Stomach (tissue), 19 donors: ENCODE measurements at places on chromosomes 16 and 17. TPM values are rescaled to one million over a fixed set of nuclear protein-coding genes. Genes with fewer than 3 reads are reported as not detected.

Gene CD79B
- not detected for total RNA-seq

Gene FA2H
- total RNA-seq = 54.7 TPM

Gene EIF3C
- 243 TPM for total RNA-seq

Gene MYL11
- total RNA-seq = not detected

Gene UBE2Z
- total RNA-seq = 55.6 TPM

Gene SLC12A3
- not detected for total RNA-seq

Gene SRCIN1
- total RNA-seq = 1.1 TPM

Gene C1QTNF8
- not detected for total RNA-seq

Gene KCNH4
- total RNA-seq = not detected

Gene SEPTIN12
- not detected for total RNA-seq

Gene CA5A
- total RNA-seq = not detected

DNA sequence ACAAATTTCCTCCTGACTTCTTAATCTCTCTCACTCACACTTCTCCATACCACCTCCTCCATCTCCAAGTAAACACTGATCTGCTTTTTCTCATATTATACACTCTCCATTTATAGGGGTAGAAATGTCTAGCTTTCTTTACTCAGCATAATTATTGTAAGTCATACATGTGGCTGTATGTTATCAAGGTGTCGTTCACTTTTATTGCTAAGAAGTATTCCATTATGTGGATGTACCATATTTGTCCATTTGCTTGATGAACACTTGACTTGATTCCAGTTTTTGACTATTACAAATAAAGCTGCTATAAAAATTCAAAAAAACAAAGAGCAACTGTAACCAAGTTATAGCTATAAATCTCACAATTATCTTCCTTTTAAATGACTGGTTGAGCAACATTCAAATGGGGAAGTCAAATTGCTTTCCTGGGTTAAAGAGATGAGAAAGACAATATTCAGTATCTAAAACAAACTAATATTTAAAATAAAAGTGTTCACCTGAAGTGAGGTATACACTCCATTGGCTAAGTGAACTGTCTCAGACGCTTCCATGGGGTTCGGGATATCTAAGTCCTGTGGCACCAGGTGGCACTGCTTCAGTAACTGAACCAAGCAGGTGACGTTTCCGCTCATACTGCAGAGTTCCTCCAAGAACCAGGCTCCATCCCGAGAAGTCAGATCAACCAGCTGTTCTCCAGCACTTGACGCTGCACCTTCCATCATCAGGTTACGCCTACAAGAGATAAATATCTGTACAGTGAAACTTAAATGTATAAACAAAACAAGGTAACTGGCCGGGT is 32.6 kb upstream of the ARL6IP1 start:
- no peak for DNase-seq

- no peak for DNase-seq
Measured at GRCh38 chr17:16931318-16932060, 40.4 kb downstream of the TNFRSF13B start.

- no peak for DNase-seq
Measured at GRCh38 chr16:20181416-20181815, 107.7 kb upstream of the GPR139 start.

DNA sequence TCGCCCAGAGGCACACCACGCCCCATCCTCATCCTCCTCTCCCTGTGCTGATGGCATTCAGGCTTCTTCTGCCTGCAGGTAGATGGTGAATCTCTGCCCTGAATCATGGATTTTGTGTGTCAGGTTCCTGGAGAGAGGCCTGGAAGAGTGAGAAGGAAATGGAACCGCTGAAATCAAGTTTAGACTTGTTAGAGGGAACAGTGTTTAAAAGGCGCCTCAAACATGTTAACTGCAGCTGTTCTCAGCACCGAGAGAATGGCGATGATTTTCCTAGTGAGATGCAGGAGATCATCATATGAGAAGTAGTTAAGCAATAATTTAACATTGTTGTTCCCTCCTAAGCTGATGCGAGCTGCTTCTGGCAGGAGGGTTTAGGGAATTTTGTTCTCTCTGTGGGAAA is 744.4 kb upstream of the EEF2KMT start:
- DNase-seq = no peak

- no peak for DNase-seq
Measured at GRCh38 chr16:49431040-49431439, 57.4 kb downstream of the C16orf78 start.

DNA sequence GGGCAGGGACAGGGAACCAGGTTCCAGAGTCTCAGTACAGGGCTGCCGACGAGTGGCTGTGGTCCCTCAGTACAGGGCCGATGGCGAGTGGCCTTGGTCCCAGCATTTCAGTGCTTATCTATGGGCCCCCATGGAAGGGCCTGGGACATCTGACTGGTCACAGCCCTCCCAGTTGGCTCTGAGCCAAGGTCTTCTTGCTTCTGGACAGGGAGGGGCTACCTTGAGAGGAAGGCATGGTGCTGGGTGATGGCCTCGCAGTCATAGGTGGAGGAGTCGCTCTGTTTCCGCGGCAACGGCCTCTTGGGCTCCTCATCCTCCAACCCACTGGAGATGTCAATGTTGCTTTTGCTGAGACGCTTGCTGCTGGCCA is 32.5 kb downstream of the PIMREG start:
- no peak for DNase-seq

GRCh38 chr17:49111934-49112333 is 20.6 kb upstream of the B4GALNT2 start:
- no peak for DNase-seq

DNA sequence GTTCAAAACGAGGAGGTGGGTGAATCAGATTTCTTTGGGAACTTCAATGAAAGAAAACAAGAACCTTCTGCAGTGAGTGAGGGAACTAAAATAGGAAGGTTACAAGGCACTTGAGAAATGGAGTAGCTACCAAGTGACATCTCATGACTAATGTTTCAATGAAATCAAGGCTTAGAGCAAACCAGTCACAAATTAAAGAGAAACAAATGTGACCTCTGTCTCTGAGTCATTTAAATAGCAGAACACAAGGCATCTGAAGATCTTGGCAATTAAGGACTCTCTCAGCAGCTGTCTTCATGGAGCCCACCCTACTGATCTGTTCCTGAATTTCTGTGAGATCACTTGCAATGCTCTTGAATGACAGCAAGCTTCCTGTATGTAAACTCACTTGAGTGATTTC is 109.5 kb downstream of the CDH11 start:
- no peak for DNase-seq

- DNase-seq = peak; percentile 71
Measured at GRCh38 chr17:19295473-19296135, 58.4 kb downstream of the EPN2 start.

DNA sequence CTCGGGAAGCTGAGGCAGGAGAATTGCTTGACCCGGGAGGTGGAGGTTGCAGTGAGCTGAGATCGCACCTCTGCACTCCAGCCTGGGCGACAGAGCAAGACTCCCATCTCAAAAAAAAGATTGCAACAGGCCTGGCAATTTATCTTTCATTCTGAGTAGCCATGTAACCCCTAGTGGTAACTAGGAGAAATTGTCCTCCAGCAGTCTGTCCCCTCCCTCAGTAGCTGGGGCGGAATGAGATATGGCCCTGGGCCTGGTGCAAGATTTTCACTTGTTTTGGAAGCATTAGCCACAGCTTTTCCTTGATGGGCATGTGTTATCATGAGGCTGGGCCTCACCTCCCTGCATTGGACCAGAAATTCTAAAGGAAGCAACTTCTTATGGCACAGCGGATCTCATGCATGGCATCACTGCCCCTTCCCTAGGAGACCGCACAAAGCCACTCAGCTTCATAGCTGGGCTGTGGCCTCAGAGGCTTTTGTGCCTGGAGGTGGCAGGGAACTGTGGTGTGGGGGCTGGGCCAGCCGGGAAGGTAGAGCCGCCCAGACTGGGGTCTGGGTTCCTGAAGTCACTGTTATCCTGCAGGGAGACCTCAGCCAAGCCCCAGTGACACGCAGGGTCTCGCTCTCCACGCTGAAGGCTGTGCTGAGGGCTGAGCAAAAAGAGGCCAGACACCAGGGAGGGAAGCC is 13.4 kb downstream of the NATD1 start:
- no peak for DNase-seq

- no peak for DNase-seq
Measured at GRCh38 chr16:61421111-61421510, 615.1 kb downstream of the CDH8 start.

DNA sequence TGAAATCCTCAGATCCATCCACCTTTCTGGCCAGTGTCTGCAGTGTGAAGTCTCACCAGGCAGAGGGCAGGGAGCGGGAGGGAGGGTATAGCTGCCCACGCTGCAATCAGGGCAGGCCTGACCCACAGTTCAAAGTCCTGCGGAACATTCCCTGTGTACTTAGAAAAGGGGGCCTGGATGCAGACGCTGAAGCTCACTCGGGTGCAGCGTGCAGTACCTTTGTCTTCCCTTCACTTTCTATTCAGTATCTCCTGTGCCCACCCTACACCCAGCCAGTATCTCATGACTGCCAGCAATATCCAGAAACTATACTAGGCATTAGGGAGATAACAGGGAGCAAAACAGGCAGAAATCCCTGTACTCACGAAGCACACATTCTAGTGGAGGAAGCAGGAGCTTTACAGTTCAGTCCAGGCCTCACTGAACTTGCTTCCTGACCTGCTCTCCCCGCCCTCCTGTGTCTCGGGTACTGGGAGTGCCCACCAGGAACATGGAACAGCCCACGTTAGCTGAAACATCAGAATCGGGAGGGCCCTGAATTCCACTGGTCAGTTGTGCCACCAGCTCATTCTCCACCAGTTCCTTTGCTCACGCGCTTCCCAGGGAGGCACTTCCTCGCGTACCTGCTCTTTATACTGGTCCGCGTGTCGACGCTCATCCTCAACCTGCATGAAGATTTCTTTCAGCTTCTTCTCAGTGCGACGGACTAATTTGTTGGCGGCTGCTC is 42.2 kb downstream of the NDEL1 start:
- no peak for DNase-seq

DNA sequence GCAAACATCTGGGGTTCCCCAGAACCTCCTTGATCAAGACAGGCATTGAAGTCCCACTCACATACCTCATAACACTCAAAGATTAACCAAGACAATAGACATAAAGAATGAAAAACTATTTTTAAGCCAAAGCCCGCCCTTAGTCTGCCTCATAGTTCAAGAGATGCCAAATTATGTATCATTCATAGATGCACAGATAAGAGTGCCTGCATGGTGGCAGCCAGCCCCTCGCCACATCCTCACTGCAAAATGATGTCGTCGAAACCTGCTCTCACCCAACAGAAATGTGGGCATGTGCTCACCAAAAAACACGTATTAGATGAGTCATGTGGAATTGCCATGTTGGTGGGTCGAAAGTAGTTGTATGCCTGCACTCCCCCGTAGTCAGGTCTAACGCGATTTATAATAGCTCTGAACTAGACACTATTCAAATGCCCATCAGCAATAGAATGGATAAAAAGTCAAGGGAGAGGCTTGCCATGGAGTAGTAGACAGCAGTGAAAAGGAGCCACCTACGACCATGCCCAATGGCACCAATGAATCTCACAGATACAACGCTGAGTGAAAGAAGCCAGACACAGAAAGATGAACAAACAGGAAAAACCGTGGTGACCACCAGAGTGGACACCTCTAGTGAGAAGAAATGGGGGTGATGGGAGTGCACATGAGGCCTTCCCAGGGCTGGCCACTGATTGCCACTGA is 64.8 kb downstream of the C16orf95 start:
- no peak for DNase-seq

DNA sequence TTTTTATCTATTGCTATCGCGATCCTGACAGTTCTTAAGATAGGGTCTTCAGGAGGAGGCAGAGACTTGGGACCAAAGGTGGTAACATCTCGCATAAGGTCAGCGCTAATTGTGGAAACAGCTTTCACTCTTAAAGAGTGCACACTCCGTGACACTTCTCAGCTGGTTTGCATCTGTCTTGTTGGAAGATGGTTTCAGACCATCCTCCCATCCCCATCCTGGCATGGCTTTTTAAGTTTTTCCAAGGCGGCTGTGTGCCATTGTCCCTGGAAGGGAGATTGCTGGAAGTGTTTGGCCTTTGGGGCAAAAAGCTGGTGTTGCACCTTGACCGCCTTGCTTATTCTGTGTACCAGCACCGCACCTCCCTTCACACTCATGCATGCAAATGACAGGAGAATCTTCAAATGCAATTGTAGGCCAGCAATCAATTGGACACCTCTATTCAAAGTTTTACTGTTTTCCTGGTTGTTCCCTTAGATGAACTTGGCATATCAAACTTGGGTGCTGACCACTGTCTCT is 1.5 kb downstream of the SOCS7 start:
- no peak for DNase-seq

- no peak for DNase-seq
Measured at GRCh38 chr17:7064261-7064660, 15.8 kb downstream of the CLEC10A start.

GRCh38 chr17:52383493-52384100 is 225.1 kb upstream of the CA10 start:
- peak; percentile 85 for DNase-seq

DNA sequence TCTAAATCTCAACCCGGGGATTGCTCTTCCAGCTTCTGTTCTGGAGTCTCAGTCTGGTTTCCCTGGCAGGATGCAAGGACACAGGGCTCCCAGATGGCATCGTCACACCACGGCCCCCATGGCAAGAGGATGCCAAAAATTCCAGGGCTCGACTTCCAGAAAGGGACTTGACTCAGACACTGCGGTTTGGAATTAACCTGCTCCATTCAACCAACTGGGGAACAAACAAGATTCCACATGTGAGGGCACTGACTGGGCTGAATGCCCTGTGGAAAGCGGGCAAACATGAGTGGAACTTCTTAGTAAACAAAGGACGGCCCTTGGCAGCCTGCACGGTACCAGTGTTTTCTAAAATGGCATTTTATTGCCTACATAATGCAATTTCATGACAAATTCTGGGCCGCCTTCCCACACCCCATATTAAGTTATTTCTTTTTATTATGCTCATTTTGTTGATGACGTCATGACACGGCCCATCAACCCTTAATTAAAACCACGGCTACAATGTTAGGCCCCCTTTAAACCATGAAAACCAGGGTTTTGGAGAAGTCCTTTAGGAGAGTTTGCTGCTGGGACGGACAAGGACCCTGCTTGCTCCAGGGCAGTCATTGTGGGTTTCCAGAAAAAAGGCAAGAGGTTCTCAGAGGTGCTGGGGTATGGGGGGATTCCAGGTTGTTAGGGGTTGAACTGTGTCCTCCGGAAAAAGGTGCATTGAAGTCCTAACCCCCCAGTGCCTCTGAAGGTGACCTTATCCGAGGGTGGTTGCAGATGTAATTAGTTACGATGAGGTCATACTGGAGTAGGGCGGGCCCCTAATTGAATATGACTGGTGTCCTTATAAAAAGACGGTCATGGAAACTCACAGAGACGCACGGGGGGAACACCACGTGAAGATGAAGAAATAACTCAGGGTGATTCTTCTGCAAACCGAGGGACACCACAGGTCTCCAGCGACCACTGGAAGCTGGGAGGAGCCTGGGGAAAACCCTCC is 205.6 kb downstream of the FOXL1 start:
- DNase-seq = peak; percentile 24

DNA sequence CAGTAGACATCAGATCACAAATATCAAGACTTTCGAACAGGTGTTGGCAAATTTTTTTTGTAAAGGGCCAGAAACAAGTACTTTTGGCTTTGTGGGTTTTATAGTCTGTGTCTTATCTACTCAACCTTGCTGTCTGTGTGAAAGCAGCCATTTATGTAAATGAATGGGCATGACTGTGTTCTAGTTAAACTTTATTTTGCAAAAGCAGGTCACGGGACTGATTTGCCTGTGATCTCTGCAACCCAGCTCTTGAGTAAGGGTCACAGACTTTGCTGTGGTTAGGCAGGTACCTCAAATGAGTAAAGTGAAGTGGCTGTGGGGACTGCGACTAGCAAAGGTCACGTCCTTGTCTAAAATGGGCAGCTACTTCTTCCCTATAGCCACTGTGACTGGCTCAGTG is 136.5 kb downstream of the FTO start:
- no peak for DNase-seq

GRCh38 chr17:74432766-74433391 is 991 bp downstream of the GPRC5C start:
- peak; percentile 64 for DNase-seq

GRCh38 chr17:79438546-79439334 is 172.1 kb downstream of the RBFOX3 start:
- no peak for DNase-seq
